ENCODE measurements at places on chromosomes 6 and 20.

DNA sequence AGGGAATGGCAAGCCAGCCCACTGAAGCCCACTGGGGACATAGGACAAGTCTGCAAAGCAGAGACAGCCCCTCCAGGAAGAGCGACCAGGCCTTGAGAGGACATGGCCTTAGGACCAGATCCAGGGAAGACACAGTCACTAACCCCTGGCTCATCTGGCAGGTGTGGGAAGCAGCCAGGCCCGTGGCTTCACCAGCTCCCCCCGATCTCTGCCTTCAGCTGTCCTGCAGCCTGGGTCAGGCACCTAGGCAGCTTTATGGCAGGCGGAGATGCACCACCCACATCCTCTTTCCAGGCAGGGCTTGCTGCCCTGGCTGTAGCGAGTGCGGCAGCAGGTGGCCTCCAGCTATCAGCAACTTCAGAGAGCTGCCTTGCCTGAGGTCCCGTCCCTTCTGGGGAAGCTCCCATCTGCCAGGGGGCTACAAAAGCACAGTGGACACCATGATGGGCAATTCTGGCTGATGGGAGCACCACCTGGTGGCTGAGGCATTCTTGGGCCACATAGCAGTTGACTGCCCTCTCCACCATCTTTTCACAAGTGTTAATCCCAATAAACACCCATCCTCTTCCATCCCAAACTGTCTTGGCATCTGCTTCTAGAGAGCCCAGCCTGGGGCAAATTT lies 85.8 kb downstream of the DZANK1 start:
- peak; percentile 61 for DNase-seq

DNA sequence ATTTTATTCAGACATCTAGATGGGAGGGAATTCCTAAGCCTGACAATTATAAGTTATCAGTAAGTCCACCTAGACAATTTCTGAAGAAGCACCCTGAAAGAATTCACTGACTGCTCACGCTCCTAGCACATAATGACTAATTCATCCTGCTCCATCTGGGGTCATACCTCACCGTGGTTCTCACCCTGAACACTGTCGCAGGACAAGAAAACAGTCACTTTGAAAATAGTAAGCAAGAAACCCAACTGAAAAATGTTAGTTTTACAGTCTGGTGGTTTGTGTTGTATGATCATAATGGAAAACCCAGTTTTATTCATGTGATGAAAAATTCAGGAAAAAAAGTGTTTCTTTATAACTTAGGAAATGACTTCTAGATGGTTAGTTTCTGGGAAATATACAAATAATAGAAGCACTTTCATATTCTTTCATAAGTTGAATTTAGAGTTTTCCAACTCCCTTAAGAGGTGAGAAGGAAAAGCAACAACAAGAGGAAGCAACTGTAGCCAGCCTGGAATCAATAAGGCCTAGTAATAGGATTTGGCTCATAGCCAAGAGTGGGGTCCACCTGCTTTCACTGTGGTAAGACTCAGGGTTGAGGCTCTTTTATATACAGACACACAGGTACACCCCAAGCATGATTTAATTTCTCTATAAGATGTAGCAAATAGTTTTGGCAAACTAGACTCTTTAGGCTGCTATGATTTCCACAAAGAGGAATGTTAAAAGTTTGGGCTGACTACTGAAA lies 94.1 kb downstream of the HIVEP2 start:
- DNase-seq = no peak

- no peak for DNase-seq
Observed at GRCh38 chr20:20220134-20220533, 147.8 kb upstream of the INSM1 start.

DNA sequence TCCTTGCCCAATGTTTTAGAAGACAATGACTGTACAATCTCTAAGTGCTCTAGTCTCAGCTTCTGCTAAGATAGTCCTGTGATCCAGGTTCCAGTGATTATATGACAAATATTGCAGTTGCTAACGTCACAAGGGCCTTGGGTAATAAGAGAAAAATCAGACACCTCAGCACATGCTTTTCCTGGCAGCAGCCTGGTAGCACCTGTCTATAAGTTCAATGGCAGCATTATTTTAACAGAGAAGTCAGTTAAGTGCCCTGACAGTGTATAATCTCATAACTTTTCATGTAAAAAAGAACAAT lies 121.3 kb upstream of the BCLAF1 start:
- DNase-seq = no peak

Data from H1 (cell line).